ENCODE measurements at places on chromosomes 6 and 20.

DNA sequence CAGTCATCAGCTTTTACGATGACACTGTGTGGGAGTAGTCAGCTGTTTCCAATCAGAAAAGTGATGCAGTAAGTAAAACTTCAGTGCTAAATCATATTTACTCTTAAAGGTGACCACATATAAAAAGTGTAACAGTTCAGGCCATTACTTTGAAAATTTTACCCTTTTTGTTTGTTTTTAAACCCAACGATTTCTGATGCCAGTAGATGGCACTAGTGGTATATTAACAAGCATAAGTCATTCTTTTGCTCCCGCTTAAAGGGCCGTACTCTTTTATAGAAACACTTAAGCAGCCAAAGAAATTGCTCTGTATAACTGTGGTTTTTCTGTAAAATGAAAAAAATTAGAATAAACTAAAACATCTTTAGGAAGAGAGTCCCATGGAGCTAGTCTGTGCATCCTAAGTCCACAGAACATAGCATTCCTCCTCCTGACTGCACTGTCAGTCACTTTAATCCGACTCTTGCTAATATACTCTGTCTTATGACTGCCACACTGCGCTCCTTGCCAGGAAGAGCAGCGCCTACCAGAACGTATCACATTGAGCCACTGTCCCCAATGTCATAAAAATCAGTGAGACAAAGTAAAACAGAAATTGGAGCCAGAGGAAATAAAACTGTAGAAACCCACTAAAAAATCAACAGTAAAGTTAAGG lies 25.0 kb downstream of the HEBP2 start:
- DNase-seq: peak; percentile 42

GRCh38 chr6:4903121-4903520 lies 100.7 kb downstream of the RPP40 start:
- no peak for DNase-seq

- DNase-seq: no peak
These were observed 76.8 kb downstream of the KCNB1 start for GRCh38 chr20:49405696-49406095.

- DNase-seq: no peak
These were observed 353.3 kb upstream of the ARID1B start for GRCh38 chr6:156423829-156424228.

DNA sequence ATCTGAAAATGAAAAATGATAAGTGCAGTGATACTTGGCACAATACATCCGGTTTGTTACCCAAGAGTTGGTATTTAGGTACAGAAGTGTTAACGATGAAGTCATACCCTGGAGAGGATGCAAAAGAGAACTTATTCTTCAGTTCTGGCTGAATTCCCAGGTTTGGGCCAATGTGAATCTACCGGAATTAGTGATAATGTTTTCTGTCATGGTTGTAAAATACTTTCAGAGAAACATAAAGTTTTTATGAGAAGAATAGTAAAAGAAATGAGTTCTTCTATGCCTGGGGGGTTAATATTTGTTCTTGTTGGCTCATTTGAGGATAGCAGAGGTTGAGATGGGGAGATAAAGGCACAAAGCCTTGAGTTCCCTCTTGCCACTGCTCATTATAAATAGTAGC lies 509.9 kb upstream of the POU3F2 start:
- DNase-seq: no peak

- no peak for DNase-seq
These were observed 586 bp downstream of the ZNF512B start for GRCh38 chr20:63968928-63969760.

DNA sequence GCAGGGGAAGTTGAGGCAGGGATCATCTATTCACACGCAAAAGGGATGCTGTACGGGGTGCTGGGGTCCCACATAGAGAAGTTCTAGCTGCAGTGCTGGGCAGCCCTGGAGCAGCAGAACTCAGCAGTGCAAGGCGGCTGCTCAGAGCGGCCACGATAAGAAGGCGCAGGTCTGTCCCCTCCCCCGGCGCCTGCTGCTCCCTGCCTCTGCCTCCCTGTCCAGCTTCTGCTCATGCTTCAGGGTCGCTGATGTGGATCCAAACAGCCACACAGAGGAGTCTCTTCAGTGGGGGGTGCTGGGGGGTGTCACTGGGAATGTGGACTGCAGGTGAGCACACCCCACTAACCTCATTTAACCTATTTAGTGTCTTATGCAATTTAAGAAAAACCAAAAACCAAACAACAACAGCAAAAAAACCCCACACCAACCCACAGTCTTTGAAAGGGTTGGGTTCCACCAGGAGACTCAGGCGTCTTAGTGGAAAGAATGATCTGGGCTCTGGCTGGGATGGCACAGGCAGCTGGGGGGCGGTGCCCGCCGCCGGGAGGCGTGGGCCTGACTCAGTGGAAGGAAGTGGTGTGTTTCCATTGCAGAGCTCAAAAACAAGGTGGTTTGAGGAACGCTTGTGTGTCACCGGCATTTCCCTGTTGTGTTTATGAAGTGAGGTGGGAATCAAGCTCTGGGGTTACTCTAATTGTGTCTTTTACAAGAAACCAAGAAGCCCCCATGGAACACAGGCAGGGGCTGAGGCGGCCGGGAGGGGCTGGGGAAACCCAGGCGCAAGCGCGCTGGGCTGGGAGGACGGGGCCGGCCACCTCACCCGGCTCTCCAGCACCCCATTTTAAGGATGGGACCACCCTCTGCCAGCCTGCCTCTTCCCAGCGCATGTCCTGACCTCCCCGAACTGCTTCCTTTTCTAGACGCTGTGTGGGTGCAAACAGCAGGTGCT lies 55.1 kb downstream of the IRF4 start:
- no peak for DNase-seq

GRCh38 chr20:10659651-10660601 lies 13.9 kb downstream of the JAG1 start:
- DNase-seq: peak; percentile 14

GRCh38 chr20:8903655-8904605 lies 165.0 kb upstream of the PLCB4 start:
- no peak for DNase-seq
